ENCODE measurements at places on chromosomes 13 and 19.

GRCh38 chr13:73702419-73703071 is 431.7 kb downstream of the KLF12 start:
- H3K4me3 ChIP-seq, result peak overlapping the region; percentile 63
- peak overlapping the region; percentile 90 for H3K27ac ChIP-seq
- H3K4me1 ChIP-seq, result peaks cover 47% of the 10 kb centered on the region
- peak; percentile 62 for DNase-seq
- peaks cover 25% of the 10 kb centered on the region for H3K36me3 ChIP-seq
- no peaks in the 10 kb centered on the region for H3K27me3 ChIP-seq

- H3K27ac ChIP-seq, result no peak overlapping the region
- no peak overlapping the region for H3K4me3 ChIP-seq
- no peaks in the 10 kb centered on the region for H3K36me3 ChIP-seq
- H3K4me1 ChIP-seq, result no peaks in the 10 kb centered on the region
These were observed 264.2 kb upstream of the EDNRB start for GRCh38 chr13:78182813-78183212.

GRCh38 chr13:97932036-97932435 is 21.4 kb upstream of the IPO5 start:
- H3K27ac ChIP-seq, result no peak overlapping the region
- no peak overlapping the region for H3K4me3 ChIP-seq
- H3K4me1 ChIP-seq, result no peaks in the 10 kb centered on the region

GRCh38 chr13:23949736-23950135 is 52.4 kb upstream of the C1QTNF9B start:
- H3K36me3 ChIP-seq, result no peaks in the 10 kb centered on the region
- no peaks in the 10 kb centered on the region for H3K27me3 ChIP-seq
- H3K27ac ChIP-seq, result no peak overlapping the region
- H3K4me3 ChIP-seq, result no peak overlapping the region
- DNase-seq, result no peak

- H3K27me3 ChIP-seq, result no peaks in the 10 kb centered on the region
- H3K4me3 ChIP-seq, result no peak overlapping the region
- DNase-seq, result no peak
- H3K27ac ChIP-seq, result no peak overlapping the region
- H3K36me3 ChIP-seq, result no peaks in the 10 kb centered on the region
These were observed 1719.5 kb upstream of the MIR17HG start for GRCh38 chr13:89627996-89628395.

DNA sequence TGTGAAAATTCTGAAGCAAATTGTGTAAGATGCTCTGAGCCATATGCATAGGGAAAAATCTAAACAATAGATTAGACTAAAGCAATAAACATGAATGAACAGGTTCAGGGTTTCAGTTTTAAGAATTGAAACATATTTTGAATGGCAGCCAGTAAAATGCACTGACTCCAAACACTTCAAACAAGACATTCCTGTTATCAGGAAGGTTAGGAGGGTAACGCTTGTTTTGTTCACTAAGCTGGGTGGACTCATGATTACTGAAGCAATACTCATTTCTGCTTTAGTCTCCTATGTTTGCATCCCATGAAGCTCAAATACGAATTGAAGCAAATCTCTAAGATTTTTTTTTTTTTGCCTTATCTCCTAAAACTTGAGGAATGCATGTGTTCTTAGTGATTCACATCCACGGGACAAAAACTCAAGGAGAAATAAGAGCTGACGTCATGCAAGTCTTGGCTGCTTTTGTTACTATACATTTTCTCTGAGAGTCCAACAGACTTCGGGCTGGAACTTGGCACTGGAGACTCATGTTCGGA is 29.1 kb upstream of the IGFL4 start:
- H3K27ac ChIP-seq, result no peak overlapping the region
- no peak for DNase-seq
- no peaks in the 10 kb centered on the region for H3K36me3 ChIP-seq
- H3K27me3 ChIP-seq, result peaks cover 63% of the 10 kb centered on the region
- no peaks in the 10 kb centered on the region for H3K4me1 ChIP-seq

DNA sequence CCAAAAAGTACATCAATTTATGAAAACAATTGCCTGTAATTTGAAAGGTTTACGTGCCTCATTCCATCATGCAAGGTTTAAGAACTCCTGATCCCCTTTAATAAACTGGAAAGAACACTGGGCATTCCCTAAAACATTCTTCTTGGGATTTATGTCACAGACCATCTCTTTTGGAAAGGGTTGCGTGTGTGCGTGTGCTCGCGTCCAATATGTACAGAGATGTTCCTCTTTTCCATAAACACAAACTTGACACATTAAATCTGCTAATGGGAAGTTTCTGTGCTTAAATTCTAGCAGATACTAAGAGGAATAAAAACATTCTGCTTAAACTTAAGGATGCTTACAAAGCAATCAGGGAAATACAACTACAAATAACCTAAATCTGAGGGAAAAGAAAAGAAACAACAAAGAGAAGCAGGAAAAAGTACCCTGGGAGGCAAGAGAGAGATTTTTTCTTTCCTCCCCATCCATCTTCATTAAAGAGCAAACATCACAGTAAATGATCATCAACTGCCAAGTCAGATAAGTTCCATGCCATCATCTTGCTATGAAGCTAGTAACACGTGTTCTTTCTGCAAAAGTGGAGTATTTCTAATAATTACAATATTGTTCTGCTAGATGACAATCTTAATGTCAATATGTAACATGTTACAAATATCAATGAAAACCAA is 83.7 kb downstream of the STK24 start:
- peaks cover 34% of the 10 kb centered on the region for H3K4me1 ChIP-seq
- no peaks in the 10 kb centered on the region for H3K27me3 ChIP-seq
- H3K36me3 ChIP-seq, result peaks cover 10% of the 10 kb centered on the region
- H3K27ac ChIP-seq, result no peak overlapping the region

- no peak for DNase-seq
- H3K4me1 ChIP-seq, result no peaks in the 10 kb centered on the region
- no peaks in the 10 kb centered on the region for H3K27me3 ChIP-seq
These were observed 51.7 kb downstream of the ERCC5 start for GRCh38 chr13:102897371-102898138.

DNA sequence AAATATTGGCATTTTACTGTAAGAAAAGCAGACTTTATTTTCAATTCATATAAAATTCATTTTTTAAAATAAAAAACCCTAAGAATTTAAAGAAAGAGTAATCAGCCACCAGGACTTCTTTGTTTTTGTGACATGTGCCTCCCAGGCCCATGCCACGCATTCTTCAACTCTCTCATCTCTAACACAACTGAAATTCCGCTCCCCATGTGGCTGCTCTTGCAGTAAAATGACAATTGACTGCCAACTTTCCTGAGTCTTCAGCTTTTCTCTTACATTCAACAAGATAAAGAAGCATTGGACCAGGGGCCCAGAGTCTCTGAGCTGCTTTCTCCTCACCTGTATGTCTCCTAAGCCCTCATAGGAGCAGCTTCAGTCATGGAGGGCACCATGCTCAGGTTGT is 372.1 kb downstream of the UQCRFS1 start:
- no peak for DNase-seq
- no peak overlapping the region for H3K4me3 ChIP-seq
- H3K27ac ChIP-seq, result no peak overlapping the region
- H3K4me1 ChIP-seq, result no peaks in the 10 kb centered on the region
- no peaks in the 10 kb centered on the region for H3K27me3 ChIP-seq
- no peaks in the 10 kb centered on the region for H3K36me3 ChIP-seq

GRCh38 chr19:43678512-43679261 is 8.7 kb upstream of the PLAUR start:
- no peak overlapping the region for H3K4me3 ChIP-seq
- DNase-seq, result no peak
- H3K36me3 ChIP-seq, result no peaks in the 10 kb centered on the region
- peaks cover 19% of the 10 kb centered on the region for H3K4me1 ChIP-seq

- H3K27me3 ChIP-seq, result no peaks in the 10 kb centered on the region
- no peak for DNase-seq
- no peak overlapping the region for H3K27ac ChIP-seq
- H3K36me3 ChIP-seq, result peaks cover 14% of the 10 kb centered on the region
- peaks cover 64% of the 10 kb centered on the region for H3K4me1 ChIP-seq
- H3K4me3 ChIP-seq, result no peak overlapping the region
These were observed 68.6 kb downstream of the FOXO1 start for GRCh38 chr13:40597735-40598365.

DNA sequence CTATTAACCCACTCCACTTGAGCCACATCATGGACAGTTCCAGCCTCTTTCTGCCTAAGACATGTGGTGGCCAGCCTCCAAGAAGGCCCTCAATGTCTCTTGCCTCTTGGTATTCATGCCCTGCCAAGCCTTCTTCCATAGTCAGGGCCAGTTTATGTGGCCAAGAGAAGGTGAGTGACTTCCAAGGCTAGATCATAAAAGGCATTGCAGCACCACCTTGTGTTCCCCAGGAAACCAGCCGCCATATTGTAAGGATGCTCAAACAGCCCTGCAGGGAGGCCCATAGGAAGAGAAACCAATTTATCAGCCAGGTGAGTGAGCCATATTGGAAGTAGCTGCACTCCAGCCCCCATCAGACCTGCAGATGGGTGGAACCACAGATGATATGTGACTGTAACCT is 12.3 kb upstream of the DNMT1 start:
- DNase-seq, result no peak
- no peaks in the 10 kb centered on the region for H3K36me3 ChIP-seq
- peaks cover 5% of the 10 kb centered on the region for H3K4me1 ChIP-seq
- no peak overlapping the region for H3K4me3 ChIP-seq
- H3K27ac ChIP-seq, result no peak overlapping the region

DNA sequence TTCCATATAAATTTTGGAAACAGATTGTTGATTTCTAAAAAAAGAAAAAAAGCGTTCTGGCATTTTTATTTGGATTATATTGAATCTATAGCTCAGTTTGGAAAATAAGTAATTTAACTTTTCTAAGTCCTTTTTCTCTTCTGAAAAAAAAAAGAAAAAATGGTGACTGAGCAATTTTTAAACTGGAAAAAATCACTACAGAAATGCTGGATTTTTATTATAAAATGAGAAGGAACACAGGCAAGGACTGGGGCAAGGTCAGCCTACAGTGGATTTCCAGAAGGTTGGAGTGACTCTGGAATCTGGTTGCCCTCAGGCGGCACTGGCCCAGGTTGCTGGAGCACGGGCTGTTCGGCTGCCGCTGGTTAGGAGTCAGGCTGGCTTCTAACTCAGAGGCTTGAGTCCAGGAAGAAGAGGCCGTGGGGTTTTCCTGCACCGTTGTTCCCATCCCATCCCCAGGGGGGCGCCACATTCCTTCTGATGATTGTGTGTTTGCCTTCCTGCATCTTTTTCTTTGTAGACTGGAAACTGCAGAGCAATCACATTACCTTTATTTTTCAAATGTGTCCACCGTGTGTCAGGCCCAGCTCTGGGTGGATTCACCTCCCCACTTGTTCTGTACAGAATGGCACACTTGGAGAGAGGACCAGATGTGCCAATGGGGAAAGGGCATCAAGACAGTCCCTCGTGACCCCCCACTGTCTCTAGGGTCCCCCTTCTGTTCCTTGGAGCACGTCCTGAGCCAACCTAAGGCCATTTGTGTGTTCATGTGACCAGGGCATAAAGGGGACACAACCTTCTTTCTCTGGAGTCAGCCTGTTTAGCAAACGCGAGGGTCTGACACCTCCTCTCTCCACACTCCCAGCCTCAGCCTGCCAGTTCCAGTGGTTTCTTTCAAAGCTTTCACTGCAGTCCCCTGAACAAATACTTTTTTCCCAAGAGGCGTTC is 44.5 kb upstream of the GTF3A start:
- H3K27ac ChIP-seq, result no peak overlapping the region
- no peak overlapping the region for H3K4me3 ChIP-seq
- no peaks in the 10 kb centered on the region for H3K36me3 ChIP-seq
- H3K27me3 ChIP-seq, result peaks cover 13% of the 10 kb centered on the region
- H3K4me1 ChIP-seq, result no peaks in the 10 kb centered on the region
- peak; percentile 68 for DNase-seq

- no peak overlapping the region for H3K27ac ChIP-seq
- DNase-seq, result no peak
- H3K36me3 ChIP-seq, result no peaks in the 10 kb centered on the region
- no peaks in the 10 kb centered on the region for H3K27me3 ChIP-seq
These were observed 1653.0 kb upstream of the MIR17HG start for GRCh38 chr13:89694451-89694850.

DNA sequence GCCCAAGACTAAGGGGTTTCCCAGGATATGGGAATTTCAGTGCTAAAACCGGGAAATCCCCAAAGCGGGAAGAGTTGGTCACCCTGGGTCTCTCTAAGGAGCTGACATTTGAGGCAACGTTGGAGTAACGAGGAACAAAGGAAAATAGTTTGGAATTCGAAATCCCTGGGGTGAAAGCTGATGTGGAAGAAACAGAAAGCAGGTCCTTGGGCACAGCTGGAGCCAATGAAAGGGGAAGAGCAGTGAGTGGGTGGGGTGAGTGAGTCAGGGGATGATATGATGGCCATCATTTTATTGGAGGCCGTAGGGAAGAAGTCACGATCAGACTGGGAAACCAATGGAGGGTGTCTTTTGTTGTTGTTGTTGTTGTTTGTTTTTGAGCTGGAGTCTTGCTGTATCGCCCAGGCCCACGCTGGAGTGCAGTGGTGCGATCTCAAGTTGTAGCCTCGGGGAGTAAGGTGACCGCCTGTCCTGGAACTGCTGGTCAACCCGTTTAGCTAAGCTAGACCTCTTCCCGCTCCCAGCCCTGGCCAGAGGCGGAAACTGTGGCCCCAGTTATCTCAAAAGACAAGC is 3.4 kb upstream of the RFX2 start:
- H3K4me1 ChIP-seq, result peaks cover 17% of the 10 kb centered on the region
- H3K27ac ChIP-seq, result no peak overlapping the region
- DNase-seq, result no peak

GRCh38 chr19:49440439-49441209 is 703 bp downstream of the SLC17A7 start:
- peaks cover 45% of the 10 kb centered on the region for H3K4me1 ChIP-seq
- DNase-seq, result no peak
- H3K27me3 ChIP-seq, result peaks cover 66% of the 10 kb centered on the region

- no peaks in the 10 kb centered on the region for H3K27me3 ChIP-seq
- H3K4me3 ChIP-seq, result no peak overlapping the region
- DNase-seq, result no peak
- peaks cover 21% of the 10 kb centered on the region for H3K4me1 ChIP-seq
- H3K27ac ChIP-seq, result no peak overlapping the region
These were observed 5.1 kb downstream of the HDGFL2 start for GRCh38 chr19:4477034-4477801.

DNA sequence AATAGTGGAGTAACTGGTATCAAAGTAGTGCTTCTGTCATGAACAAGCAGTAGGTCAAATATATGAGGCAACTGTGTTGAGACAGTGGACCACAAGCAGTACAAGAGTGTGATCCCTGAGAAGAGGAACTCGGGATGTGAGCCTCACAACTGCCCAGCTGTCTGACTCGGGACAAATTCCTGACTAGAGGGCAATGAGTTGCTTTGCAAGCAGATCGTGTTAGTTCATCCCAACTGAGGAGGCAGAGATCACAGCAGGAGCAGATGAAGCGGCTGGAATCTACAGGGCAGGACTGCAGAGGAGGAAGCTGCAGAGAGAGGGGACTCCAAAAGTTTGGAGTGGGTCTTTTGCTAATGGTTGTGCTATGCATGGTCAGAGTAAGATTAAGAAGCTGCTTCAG is 741.1 kb downstream of the DIAPH3 start:
- H3K4me1 ChIP-seq, result no peaks in the 10 kb centered on the region
- H3K4me3 ChIP-seq, result no peak overlapping the region
- no peaks in the 10 kb centered on the region for H3K36me3 ChIP-seq
- no peak for DNase-seq

- H3K4me3 ChIP-seq, result no peak overlapping the region
- H3K4me1 ChIP-seq, result peaks cover 17% of the 10 kb centered on the region
- H3K27me3 ChIP-seq, result peaks cover 40% of the 10 kb centered on the region
- H3K36me3 ChIP-seq, result no peaks in the 10 kb centered on the region
- H3K27ac ChIP-seq, result no peak overlapping the region
These were observed 29.8 kb downstream of the NFIX start for GRCh38 chr19:13024951-13025697.
